ENCODE measurements at places on chromosomes 7 and 10. TPM values are rescaled to one million over a fixed set of nuclear protein-coding genes. Genes with fewer than 3 reads are reported as not detected.

DNA sequence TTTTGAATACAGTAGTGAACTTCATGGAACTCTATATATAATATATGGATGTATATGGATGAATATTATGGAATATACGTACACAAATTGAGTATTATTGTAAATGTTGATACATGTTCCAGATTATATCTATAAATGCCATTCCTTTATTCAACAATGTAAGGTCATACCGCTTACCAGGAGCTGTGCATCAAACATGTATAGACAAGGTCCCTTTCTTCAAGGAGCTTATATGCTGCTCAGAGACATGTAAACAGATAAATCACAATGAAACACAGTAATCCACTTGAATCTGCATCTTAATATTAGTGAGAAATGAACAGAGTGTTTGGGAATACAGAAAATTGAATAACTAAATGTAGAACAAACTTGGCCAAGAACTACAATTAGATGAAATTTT, 898 bp upstream of the SEM1 start:
- H3K27me3 ChIP-seq = no peaks in the 10 kb centered on the region
- no peak overlapping the region for H3K27ac ChIP-seq
- H3K36me3 ChIP-seq = no peaks in the 10 kb centered on the region
- peaks cover 8% of the 10 kb centered on the region for H3K4me1 ChIP-seq
- DNase-seq = no peak

GRCh38 chr7:29243910-29244655, 49.5 kb downstream of the CHN2 start:
- H3K4me1 ChIP-seq = peaks cover 4% of the 10 kb centered on the region
- DNase-seq = no peak
- no peaks in the 10 kb centered on the region for H3K36me3 ChIP-seq
- no peak overlapping the region for H3K27ac ChIP-seq
- no peaks in the 10 kb centered on the region for H3K27me3 ChIP-seq

GRCh38 chr7:132485136-132485535, 91.1 kb downstream of the PLXNA4 start:
- H3K27ac ChIP-seq = peak overlapping the region; percentile 3
- no peak for DNase-seq

- no peak for DNase-seq
- H3K27ac ChIP-seq = no peak overlapping the region
- H3K36me3 ChIP-seq = no peaks in the 10 kb centered on the region
- H3K4me1 ChIP-seq = no peaks in the 10 kb centered on the region
- peaks cover 4% of the 10 kb centered on the region for H3K27me3 ChIP-seq
- no peak overlapping the region for H3K4me3 ChIP-seq
Observed at GRCh38 chr7:132416395-132416794, 159.9 kb downstream of the PLXNA4 start.

DNA sequence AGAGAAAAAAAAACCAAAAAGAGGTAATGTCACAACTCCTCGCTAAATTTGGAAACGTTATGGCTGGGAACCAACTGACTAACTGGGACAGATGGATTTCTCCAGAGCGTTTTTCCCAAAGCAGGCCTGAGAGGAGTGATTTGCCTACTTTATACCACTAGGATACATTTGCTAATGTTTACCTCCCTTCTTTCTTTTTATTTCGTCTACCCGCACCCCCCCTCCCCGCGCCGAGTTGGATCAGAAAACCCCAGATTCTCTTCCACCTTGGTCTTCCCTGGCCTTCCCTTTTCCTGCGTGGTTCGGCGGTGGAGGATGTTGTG, 7.2 kb downstream of the CPA2 start:
- H3K4me3 ChIP-seq = no peak overlapping the region
- DNase-seq = no peak
- peaks cover 8% of the 10 kb centered on the region for H3K4me1 ChIP-seq
- no peak overlapping the region for H3K27ac ChIP-seq

The MARCHF5 gene
- 32.7 TPM for total RNA-seq

Data from T-cell (primary cell).